ENCODE measurements at places on chromosomes 3 and 15.

DNA sequence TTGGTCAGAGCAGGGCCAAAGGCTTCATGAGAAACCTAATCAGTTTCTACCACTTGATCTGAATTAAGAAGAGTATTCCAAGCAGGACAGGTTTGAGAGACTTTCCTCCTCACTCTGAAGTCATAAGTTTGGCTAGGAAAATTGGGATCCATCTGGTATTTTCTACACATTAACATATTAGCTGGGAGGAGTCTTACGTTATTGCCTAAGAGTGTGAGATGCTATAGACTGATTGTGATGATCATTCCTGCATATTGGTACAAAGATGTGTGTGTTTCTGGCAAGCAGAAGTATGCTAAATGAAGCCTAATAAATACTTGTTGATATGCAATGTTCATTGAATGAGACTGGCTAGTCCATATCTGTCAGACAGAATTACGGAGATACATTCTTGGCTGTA lies 73.5 kb upstream of the RASGRP1 start:
- DNase-seq, result no peak

- no peak for DNase-seq
Measured at GRCh38 chr3:163384383-163384782, 1693.9 kb downstream of the SI start.

- no peak for DNase-seq
Measured at GRCh38 chr3:165549665-165550064, 287.6 kb downstream of the BCHE start.

- no peak for DNase-seq
Measured at GRCh38 chr3:20316238-20316637, 130.2 kb upstream of the SGO1 start.

DNA sequence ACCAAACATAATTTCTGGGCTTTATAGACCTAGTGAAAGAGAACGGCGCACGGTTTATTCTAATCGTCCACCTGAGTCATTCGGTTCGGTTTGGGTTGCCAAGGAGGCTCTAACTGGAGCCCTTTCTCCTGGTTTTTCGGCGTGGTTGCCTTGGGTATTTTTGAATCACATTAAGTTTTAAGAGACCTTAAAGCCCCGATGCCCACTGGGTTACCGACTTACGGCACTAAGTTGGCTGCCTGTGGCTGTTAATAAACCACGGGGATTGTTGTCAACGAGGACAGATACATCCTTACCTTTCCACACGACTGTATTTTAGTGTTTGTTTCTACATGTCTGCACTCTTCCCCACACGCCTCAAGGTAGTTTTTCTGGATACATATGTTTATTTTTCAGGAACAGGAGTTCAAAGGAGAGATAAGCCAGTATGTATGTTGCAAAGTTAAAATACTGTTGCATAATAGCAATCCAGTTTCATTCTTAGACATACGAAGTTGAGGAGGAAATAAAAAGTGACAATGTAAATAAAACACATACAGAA lies 1.2 kb upstream of the ANP32A start:
- DNase-seq, result no peak

- DNase-seq, result no peak
Measured at GRCh38 chr3:181689546-181689945, 22.2 kb upstream of the SOX2 start.

GRCh38 chr3:82927309-82928253 lies 1166.1 kb upstream of the GBE1 start:
- no peak for DNase-seq

GRCh38 chr15:79089331-79089889 lies 1.2 kb downstream of the RASGRF1 start:
- no peak for DNase-seq

DNA sequence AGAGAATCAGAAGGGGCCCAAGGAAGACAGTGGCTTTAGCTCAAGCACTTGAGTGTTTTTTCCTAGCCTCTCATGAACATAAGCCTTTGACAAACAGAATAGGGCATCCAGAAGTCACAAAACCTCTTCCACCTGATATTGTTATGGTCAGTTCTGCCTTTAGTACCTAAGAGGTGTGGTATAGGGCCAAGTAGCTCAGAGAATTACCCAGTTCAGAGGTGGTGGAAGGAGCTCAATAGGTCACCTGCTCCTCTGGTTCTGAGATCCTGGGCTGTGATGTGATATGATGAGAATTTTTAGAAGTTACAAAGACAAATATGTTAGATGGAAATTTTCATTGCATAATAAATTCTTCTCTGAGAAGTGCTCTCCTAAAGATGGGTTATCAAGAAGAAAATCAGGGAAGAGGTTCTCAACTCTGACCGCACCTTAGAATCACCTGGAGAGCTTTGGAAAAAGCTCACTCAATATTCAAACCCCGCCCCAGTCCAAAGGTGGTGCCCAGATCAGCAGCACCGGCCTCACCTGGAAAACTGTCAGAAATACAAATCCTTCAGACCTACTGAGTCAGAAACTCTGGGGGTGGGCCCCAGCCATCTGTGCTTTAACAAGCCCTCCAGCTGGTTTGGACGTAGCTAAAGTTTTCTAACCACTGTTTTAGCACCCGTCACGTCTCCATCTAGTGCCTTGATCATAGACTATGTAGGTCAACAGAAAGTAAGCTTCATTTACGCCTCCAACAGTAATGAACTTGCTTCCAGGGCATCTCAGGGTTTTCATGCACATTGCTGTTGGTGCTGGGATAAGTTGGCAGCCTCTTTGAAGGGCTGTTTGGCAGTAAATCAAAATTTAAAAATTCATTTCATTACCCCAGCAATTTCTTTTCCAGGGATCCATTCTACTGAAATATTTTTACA lies 101.3 kb downstream of the MYH15 start:
- DNase-seq, result no peak

DNA sequence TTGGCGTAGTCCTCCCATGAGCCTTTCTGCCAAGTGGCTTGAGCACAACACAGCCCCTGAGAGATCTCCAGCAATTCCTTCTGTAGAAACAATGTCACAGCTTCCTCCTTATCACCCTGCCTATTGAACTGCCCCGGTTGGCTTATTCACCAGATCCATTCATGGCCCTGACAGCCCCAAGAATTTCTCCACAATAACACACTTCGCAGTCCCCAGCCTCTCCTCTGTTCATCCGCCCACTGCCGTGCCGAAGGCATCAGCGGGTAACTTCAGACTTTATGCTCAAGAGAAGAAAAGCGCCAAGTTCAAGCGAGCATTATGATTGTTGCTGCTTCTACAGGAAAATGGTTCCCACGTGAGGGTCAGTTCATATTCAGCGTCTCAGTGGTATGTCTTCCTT lies 403.9 kb downstream of the VPS13C start:
- DNase-seq, result no peak

- DNase-seq, result no peak
Measured at GRCh38 chr3:179304605-179305004, 18.2 kb upstream of the ZNF639 start.

DNA sequence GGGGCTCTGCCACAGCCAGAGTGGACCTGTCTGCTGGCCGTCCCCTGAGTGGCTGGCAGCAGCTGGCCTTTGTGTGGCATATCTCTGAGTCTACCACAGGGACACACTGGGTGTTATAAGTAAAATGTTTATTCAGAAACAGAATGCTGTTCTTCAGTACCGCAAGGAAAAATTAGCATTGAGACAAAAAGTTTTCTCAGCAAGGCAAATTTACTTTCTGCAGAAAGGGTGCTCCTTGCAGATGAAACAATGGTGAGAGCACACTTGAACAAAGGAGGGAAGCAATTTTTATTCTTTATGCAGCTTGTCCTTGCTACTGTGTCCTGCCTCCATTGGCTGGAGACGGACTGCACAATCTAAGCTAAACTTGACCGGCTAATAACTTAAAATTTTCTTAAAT lies 4.0 kb downstream of the TMEM89 start:
- DNase-seq, result no peak

- DNase-seq, result no peak
Measured at GRCh38 chr15:100759106-100759505, 120.5 kb upstream of the ALDH1A3 start.

DNA sequence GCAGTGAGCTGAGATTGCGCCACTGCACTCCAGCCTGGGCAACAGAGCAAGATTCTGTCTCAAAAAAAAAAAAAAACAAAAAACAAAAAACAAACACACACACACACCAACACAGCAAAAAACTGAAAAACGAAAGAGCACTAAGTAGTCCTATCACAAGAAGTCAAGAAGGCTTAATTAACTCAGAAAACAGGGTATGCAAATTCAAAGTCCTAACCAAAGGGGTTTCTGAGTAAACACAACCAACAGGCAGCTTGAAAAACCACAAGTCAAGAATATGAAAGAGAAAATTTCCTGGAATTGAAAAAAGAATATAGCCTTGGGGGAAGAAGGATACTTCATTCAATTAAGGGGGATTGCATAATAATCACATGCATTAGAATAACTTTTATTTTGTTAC lies 37.7 kb upstream of the PARP14 start:
- DNase-seq, result no peak

DNA sequence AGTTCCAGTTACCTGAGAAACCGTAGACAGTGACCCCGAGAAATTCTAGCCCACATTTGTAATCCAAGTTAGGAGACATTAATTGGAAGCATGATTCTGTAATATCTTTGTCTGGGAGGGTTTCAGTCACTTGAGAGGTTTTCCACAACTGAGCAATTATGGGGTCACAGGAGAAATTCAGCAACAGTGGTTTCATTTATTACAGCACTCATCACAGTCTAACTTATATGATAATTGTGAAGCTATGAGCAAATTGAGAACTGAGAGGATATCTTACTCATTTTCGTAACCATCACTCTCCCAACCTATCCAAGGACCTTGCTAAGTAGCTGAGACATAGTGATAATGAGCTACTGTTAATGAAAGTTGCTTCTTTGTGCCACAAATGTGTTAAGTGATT lies 328.5 kb upstream of the PPP2R3A start:
- no peak for DNase-seq

DNA sequence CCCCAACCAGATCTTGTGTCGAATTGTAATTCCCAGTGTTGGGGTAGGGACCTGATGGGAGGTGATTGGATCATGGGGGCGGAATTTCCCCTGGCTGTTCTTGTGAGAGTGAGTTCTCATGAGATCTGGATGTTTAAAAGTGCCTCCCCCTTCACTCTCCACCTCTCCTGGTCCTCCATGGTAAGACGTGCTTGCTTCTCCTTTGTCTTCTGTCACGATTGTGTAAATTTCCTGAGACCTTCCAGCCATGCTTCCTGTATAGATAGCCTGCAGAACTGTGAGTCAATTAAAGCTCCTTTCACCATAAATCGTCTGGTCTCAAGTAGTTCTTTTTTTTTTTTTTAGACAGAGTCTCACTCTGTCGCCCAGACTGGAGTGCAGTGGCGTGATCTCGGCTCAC lies 42.3 kb downstream of the NR1D2 start:
- DNase-seq, result no peak
